ENCODE measurements at places on chromosomes 3 and 15.

DNA sequence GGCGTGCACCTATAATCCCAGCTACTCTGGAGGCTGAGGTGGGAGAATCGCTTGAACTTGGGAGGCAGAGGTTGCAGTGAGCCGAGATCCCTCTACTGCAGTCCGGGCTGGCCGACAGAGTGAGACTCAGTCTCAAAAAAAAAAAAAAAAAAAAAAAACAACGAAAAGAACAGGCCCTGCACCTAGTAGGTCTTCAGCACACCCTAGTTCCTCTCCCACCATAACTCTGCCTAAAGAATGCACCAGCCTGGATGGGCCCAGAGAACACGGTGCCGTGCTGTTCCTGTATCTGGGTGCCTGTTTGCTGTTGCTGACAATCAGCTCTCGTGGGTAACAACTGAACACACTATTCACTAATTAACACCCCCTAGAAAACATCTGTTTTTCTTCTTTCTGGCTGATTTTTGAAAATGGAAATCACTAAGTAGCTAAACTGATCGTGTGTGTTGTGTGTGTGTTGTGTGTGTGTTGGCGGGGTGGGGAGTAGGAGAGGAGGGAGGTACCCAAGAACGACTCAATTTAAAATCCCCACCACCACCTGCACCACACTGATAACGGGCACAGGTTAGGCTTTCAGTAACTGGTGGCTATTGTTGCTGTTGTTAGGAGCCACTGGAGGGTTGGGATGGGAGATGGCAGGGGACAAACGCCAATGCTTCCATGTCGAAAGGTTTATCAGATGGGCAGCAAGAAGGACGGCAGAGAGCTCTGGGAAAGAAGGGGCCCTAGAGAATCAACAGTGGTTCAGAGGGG, 40.6 kb upstream of the MEX3B start:
- DNase-seq: peak; percentile 16

- DNase-seq: no peak
These were observed 39.7 kb upstream of the PYGO1 start for GRCh38 chr15:55627730-55628368.

DNA sequence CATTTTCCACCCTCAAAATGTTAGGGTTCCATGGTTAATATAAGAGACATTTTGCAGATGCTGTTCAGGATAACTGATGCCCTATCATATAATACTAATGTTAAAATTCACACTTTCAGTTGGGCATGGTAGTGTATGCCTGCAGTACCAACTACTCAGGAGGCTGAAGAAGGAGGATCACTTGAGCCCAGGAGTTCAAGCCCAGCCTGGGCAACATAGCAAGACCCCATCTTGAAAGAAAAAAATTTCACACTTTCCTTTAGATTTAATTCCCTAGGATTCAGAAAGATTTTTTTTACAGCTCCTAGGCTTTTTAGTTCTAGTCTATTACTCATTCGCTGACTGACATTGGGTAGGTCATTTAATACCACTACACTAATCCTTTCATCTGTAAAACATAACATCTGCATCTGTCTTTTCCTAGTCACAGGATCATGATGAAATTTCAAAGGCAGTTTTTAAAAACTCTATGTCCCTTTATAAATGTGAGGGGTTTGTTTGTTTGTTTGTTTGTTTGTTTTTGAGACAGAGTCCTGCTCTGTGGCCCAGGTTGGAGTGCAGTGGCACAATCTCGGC, 103.7 kb downstream of the MYO5A start:
- DNase-seq: no peak

GRCh38 chr15:97993310-97993738, 32.8 kb downstream of the ARRDC4 start:
- no peak for DNase-seq

- no peak for DNase-seq
These were observed 26.0 kb downstream of the MME start for GRCh38 chr3:155106119-155106518.

GRCh38 chr15:74995182-74995778, at the start of gene SCAMP5:
SCAMP5 (plus strand) TSS chr15:74995563; CDS start chr15:75011840, 16,277 bp downstream.
- peak; percentile 94 for DNase-seq

DNA sequence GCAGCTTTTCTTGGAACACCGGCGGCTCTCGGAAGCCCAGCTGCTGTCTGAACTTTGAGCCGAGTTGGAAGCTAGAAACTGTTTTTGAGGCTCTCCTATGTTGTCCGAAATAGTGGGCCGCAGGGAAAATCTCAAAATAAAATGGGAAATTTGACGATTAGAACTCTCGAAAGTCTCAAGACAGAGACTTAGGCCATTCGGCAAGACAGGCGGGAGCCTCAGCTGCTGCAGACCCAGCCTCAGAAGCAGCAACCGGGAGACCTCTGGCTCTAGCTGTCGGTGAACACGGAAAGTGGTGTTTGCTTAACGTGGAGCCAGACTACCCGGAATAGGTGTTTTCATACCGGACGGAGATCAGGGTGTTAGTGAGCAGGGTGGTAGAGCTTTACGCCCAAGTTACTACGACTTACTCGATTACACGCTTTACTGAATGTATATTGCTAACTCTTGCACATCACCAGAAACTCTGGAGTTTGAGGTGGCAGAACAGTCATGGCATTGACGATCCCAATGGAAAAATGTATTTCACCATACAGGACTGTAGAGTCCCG, 357 bp upstream of the MAN2C1 start:
- no peak for DNase-seq

DNA sequence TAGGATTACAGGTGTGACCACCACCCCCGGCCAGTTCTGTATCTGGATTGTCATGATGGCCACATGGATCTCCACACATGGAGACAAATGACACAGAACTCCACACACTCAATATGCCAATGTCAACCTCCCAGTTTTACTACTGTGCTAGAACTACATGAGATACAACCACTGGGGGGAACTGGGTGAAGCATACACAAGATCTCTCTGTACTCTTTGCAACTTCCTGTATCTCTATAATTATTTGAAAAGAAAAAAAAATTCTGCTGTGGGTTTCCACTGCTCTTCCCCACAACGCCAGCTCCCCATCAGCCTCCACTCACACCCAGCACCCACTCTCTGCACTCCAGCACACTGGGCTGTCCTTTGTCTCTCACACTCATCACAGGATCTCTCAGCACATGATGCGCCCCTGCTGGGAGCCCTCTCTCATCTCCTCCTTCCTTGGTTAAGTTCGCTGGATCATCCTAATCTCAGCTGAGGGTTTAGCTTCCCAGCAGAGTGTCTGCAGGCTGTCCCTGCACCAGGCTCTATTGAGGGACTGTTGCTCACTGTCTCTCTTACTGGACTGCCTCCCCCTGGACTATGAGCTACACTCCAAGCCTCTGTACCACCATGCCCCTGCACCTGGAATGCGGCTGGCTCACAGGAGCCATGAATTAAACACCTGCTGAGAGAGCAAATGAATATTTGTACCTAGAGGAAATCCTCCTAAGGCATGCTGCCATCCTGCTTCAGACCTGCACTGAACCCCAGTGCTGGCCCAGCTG, 10.7 kb upstream of the RAB43 start:
- DNase-seq: peak; percentile 39

DNA sequence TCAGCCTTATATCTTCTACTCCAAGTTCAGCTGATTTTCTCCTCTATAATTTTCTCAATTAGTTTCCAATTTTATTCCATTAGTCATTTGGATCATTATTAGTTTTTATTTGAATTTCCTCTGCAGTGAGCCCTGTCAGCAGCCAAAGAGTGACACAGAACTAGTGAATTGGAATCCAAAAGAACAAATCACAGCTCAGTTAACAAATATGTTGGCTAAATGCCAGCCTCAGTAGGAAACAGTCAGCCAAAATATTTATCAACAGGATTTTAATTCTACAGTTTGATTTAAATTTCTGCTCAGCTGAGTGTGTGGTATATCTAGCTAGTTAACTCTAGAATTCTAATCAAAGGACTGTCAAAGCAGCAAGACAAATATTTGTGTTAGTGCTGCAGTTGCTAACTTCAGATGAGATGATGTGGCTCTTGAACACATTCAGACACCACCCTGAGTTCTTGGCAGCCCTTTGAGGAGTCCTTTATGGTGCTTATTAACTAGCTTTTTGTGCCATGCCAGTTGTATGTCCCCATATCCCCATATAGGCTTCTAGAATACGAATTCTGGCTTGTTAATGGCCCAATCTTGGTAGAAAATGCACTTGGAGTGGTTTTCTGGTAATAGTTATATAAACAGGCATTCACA, 194.5 kb downstream of the CPNE4 start:
- DNase-seq: no peak
